Heart right ventricle (tissue), 16 donors: ENCODE measurements at places on chromosomes 3 and 15. TPM values are rescaled to one million over a fixed set of nuclear protein-coding genes. Genes with fewer than 3 reads are reported as not detected.

DNA sequence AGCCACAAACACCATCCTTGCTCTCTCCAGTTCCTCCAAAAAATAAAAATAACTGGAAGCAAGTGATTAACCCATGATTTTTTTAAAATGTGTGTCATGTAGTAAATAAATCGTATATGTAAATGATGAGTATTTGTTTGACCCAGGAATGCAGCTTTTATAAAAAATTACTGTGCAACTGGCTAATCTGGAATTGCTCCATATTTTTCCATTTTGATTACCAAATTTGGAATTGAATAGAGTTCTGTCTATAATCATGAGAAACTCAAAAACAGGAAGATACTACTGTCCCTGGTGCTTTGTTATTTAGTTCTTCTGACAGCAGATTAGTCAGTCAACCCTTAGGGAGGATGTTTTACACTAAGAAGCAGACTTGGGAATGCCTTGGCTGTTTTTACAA is 116.2 kb downstream of the CCNL1 start:
- H3K27me3 ChIP-seq: no peaks in the 10 kb centered on the region
- no peaks in the 10 kb centered on the region for H3K36me3 ChIP-seq
- no peak for DNase-seq
- H3K4me3 ChIP-seq: no peak overlapping the region
- no peaks in the 10 kb centered on the region for H3K4me1 ChIP-seq
- H3K27ac ChIP-seq: no peak overlapping the region

GRCh38 chr3:58366699-58367098 is 34.0 kb downstream of the PXK start:
- H3K36me3 ChIP-seq: peaks cover 6% of the 10 kb centered on the region
- H3K4me3 ChIP-seq: no peak overlapping the region
- H3K27me3 ChIP-seq: no peaks in the 10 kb centered on the region
- no peak for DNase-seq
- no peak overlapping the region for H3K27ac ChIP-seq

DNA sequence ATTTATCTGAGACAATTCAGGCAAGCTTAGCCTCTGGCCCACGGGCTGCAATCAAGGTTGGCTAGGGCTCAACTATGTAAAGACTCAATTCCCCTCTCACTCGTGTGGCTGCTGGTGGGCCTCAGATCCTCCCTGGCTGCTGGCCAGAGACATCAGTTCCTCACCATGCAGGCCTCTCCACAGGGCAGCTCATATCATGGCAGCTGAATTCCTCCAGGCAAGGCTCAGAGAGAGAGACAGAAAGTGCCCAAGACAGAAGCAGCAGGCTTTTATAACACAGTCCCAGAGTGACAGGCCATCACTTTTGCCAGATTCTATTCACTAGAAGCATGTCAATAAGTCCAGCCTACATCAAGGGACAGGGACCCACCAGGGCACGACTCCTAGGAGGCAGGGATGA is 63.2 kb downstream of the XXYLT1 start:
- H3K27ac ChIP-seq: peak overlapping the region; percentile 83
- peaks cover 66% of the 10 kb centered on the region for H3K4me1 ChIP-seq
- no peaks in the 10 kb centered on the region for H3K36me3 ChIP-seq
- no peak for DNase-seq

- no peak overlapping the region for H3K4me3 ChIP-seq
- H3K36me3 ChIP-seq: no peaks in the 10 kb centered on the region
- no peak overlapping the region for H3K27ac ChIP-seq
- H3K4me1 ChIP-seq: no peaks in the 10 kb centered on the region
- H3K27me3 ChIP-seq: no peaks in the 10 kb centered on the region
- DNase-seq: no peak
Measured at GRCh38 chr3:173258697-173259096, 117.7 kb upstream of the SPATA16 start.

DNA sequence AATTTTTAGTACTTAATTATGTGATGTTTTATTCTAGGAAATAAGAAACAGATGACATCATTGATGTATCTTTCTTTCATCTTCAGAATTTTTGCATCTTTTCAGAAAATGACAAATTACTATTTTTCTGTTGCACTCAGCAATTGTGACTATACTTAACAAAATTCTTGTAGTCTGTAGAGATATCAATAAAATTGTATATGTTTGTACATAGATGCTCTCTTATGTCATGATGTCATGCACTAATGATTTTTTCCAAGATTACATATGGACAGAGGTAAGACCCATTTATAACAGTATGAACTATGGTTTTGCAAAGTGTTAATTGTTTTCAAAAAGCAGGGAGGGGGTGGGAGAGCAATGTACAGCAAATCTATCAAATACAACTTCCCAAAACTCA is 121.2 kb downstream of the POLQ start:
- H3K27me3 ChIP-seq: no peaks in the 10 kb centered on the region
- H3K36me3 ChIP-seq: no peaks in the 10 kb centered on the region
- H3K27ac ChIP-seq: no peak overlapping the region
- no peak for DNase-seq
- no peaks in the 10 kb centered on the region for H3K4me1 ChIP-seq
- no peak overlapping the region for H3K4me3 ChIP-seq

DNA sequence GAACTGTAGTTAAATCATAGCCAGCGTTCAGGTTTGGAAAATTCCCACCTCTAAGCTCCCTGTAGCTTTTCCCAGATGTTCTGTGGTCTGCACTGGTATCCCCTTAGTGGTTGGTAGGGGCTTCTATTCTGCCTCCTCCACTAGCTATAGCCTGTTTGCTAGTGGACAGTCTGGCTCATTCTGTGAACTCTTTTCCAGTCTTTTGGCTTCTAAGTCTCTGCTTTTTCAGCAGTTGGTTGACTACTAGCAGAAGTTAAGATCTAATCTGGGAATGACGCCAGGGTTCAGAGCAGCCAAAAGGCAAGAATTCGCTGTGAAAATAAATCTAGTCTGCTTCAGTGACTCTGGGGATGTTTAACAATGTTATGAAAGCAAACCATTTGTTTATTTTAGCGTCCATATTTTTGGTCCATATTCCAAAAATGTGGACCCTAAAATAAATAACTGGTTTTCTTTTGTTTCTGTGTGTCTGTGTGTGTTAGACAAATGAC is 73.7 kb upstream of the WDR72 start:
- no peak overlapping the region for H3K4me3 ChIP-seq
- no peaks in the 10 kb centered on the region for H3K36me3 ChIP-seq
- peaks cover 24% of the 10 kb centered on the region for H3K4me1 ChIP-seq
- no peak overlapping the region for H3K27ac ChIP-seq
- DNase-seq: no peak

Gene C15orf62
- total RNA-seq: 0.31 TPM

Gene SNX22
- total RNA-seq: 6.5 TPM

Gene MAGEL2
- not detected for total RNA-seq

Gene ZWILCH
- total RNA-seq: 6.6 TPM
